ENCODE measurements at places on chromosomes 2 and 18.
A peak's percentile ranks its signal among the peaks of the same experiment; 100 is the strongest.

DNA sequence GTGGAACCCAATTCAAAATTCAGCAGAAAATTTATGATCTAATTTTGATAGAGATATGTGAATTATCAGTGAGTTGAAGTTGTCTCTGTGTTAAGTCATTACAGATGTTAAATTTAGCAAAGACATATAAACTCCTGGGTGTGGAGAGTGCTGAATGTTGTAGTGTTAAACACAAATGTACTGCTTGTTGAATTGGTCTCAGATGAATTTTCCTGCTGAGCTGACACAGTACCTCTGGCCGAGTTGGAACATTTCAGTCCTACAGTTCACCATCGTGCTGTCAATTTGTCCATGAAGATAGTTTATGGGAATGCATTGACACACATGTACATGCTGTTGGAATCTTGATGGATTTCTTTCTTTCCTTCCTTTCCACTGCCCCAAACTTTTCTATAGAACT lies 255.9 kb downstream of the PLCL1 start:
- no peak for DNase-seq

DNA sequence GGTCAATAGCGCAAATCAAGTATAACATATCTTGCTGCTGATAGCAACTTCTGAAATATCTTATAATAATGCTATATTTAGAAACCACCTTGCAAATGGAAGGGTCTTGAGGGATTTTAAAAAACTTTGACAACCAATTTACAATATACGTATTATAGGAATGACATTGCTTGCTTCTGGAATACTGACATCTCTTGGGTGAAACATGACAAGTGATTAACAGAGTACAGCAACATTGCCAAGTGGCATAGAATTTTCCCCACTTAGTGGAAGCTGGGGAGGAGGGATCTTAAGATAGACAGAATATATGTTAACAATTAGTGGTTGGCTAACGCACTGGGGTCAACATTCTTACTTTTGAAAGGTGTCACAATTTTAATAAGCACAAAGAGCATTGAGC lies 133.6 kb upstream of the TMEFF2 start:
- no peak for DNase-seq

DNA sequence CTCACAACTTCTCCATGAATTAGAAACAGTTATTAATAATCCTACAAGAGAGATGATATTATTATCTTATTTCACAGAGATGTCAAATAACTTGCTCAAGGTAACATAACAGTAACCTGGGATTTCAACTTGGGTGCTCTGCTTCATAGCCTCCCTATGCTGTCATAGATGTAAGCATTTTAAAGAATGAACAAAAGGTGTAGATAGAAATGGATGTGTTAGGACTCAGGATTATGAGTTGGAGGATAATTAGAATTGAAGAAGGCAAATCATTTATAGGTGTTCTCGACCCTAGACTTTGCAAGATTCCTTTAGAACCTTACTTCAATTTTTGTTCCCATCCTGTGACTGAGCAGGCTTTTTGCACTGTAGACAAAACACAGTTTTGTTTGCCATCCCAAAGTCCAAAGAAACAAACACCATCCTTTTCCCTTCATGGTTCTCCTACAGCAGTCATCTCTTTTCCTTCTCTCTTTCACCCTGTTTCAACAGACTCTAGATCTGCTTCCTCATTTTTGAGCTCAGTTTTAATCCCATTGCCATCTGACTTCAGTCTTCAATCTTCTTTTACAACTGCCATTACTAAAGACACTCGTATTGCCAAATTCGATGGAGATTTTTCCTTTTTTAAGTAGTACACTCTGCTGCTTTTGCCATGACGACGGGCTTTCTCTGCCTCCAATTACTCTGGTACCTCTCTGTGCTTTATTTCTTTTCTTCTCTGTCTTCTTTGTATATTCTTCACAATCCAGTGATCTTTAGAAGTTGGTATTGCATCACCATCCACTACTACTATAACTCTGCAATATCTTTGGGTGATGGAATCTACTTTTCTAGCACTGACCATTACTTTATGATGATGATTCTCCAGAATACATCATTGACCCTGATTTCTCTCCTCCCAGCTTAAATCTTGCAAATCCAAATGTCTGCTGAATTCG lies 4.5 kb downstream of the HNMT start:
- DNase-seq, result no peak

DNA sequence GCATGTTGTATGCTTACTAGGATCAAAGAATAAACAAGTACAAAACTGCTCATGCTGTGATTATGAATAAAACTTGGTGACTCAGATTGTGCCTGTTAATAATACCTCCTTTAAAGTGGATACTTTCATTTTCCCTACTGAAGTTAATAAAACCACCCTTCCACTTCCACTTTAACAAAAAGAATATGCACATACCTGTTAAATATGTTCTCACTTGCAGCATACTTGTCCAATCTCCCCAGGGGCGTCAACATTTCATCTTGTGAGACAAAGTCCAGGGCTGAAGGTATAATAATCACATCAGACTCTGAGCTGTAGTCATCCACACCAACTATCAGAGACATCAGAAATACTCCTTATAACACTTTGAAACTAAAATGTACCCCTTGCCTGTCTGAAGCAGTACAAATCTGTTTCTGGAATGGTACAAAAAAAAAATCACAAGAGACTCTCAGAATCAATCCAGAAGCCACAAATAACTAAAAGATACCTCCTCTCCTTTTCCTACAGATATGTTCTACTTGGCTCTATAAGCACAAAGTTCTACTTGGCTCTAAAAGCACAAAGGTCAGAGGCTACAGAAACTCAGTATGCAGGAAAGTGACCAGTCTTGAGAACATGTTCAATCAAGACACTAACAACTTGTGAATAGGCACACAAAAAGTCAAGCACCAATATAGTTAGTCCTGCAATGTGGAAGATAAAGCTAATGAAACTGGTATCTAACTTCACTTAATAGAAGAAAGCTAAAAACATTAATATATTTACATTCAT lies 19.3 kb downstream of the PPP4R1 start:
- DNase-seq, result no peak

- DNase-seq, result no peak
Measured at GRCh38 chr2:128448331-128449225, 129.9 kb upstream of the HS6ST1 start.

DNA sequence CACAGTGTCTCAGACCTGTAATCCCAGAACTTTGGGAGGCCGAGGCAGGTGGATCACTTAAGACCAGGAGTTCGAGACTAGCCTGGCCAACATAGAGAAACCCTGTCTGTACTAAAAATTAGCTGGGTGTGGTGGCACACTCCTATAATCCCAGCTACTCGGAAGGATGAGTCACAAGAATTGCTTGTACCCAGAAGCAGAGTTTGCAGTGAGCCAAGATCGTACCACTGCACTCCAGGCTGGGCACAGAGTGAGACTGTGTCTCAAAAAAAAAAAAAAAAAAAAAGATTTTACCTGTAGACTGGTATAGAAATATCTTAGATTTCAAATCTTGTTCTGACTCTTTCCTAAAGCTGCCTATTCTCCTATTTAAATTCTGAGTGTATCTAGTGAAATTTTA lies 7.2 kb upstream of the KLHL29 start:
- DNase-seq, result no peak

DNA sequence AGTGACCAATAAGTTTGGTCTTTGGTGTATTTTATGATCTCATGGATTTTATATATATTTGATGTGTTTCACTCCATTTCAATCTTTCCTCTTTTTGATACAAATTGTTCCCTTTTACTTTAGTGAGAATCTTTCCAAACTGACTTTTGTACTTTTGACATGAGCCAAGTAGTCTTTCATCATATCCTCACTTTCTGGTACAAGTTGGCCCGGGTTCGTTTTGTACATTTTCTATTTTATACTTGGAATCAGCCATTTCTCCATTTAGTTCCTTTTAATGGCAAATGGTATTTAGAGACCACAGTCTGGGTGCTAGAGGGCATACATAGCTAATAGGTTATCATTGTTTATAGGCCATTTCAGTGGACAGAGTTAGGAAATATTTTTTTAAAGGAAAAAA lies 147.9 kb upstream of the MYO3B start:
- DNase-seq, result no peak

DNA sequence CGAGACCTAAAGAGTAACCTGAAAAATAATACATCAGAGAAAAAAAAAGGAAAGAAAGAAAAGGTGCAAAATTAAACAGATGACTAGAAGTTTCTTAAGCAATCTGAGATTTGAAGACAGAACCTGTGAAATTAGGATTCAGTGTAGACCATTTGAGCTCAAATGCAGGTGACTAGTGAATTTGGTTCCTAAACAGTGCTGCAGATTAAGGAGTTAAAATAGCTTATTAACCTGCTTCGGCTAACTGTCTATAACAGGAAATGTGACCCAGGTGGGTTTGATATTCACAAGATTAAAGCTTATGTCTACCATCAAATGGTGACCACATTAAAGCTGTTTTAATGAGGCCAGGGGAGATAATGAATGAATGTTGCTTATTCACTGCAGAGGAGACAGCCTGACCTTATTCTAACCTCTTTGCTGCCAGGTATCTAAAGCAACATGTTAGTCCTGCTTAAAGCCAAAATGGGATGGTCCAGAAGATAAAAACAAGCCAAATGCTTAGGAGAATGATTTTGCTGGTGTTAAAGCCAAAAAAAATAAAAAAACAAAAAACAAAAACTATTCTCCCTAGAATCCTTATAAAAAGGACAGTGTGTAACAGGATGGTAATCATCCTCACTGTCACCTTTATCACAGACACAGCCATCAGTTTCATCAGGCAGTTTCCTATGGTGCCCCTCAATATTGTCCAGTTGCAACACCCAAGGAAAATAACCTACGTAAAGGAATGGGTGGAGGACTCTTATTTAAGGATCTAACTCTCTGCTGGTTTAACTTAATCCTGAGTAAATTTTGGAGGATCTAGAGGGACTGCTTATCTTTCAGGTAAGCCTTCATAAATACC lies 769.0 kb upstream of the ZEB2 start:
- DNase-seq, result no peak

DNA sequence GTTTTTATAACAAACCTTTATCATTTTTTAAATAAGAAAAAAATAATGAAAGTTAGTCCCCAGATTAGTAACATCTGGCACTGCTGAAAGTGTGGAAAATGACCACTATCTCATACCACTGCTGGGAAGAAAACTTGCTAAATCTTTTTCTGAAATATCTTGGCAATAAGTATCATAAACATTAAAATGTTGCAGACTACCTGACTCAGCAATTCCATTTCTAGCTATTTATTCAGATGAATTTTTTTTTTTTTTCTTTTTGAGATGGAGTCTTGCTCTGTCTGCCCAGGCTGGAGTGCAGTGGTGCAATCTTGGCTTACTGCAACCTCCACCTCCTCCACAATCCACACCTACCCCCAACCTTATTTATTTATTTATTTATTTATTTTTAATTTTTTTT lies 35.3 kb upstream of the SOS1 start:
- no peak for DNase-seq

DNA sequence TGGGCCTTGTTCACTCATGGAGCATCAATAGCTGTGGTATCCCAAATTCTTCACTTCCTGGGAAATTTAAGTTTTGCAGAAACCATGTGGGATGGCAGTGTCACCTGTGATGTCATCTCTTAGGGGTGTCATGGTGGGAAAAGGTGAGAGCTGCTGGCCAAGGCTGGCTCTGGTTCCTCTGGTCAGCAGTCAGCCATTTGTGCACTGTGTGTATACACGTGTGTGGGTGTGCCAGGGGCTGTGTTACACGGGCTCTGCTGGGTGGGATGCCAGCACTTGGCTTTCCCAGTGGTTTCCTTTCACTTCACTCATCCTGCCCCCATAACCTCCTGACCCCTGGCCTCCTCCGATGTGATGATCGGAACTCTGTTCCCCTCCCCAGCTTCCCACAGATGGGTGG lies 21.3 kb downstream of the SAG start:
- DNase-seq, result no peak

- DNase-seq, result peak; percentile 46
Measured at GRCh38 chr2:95023222-95023597, 2.3 kb upstream of the MAL start.

- DNase-seq, result no peak
Measured at GRCh38 chr18:49784427-49785185, 28.7 kb downstream of the ACAA2 start.

GRCh38 chr2:103159018-103159417 lies 397.2 kb downstream of the TMEM182 start:
- DNase-seq, result no peak

DNA sequence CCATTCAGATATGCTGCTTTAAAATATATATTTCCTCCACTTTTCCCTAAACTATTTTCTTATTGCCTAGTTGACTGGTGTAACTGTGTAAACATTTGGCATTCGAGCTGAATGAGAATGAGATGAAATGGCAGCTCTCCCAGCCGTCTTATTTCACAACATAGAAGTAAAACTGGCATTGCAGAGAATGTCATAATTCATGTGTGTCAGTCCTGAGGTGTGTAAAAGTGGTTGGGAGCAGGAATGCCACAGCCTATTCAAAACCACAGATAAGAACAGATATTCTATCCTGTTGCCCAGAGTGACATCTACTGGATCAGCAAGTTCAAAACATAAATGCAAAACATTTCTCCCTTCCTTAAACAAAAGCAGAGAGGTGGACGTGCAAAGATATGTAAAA lies 565.5 kb upstream of the CHAC2 start:
- DNase-seq, result no peak

GRCh38 chr2:10064932-10065772 lies 15.1 kb downstream of the CYS1 start:
- no peak for DNase-seq

- no peak for DNase-seq
Measured at GRCh38 chr2:183383854-183384253, 259.6 kb downstream of the NUP35 start.

- no peak for DNase-seq
Measured at GRCh38 chr2:189285962-189286645, 106.5 kb upstream of the COL5A2 start.

DNA sequence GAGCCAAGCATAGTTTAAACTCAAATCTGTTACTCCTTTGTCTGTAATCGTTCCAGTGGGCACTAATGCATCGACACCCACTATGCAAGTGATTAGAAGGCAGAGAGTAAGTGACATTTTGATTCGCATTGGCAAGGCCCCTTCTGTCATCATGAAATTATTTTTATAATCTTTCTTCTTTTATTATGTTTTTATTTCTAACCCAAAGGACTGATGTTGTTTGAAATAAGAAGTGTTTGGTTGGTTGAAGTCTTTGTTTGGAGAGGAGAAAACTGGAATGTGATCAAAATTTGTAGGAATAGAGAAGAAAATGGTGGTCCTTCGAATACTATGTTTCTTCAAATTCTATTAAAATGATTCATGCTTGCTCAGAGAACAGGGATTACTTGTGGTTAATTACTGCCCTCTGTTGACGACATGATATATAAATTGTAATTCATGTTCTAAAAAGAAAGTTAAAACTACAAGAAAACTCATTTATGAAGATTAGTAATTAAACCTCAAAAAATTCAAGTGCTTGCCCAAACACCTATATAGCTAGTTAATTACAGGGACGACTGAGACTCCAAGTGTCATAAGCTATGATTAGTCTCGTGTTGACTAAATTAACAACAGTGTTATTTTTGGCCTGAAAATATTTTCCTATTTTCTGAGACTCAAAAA lies 26.4 kb upstream of the TFPI start:
- DNase-seq, result no peak
